ENCODE measurements at places on chromosomes 13 and 19. TPM values are rescaled to one million over a fixed set of nuclear protein-coding genes. Genes with fewer than 3 reads are reported as not detected.

The ARHGEF1 gene
- 297 TPM for total RNA-seq

The ZNF415 gene
- total RNA-seq: 0.31 TPM

The KBTBD7 gene
- 2.7 TPM for total RNA-seq

The LIN7B gene
- total RNA-seq: 4.7 TPM

The COX6B1 gene
- total RNA-seq: 431 TPM

The ZNF665 gene
- 4.3 TPM for total RNA-seq

The FXYD1 gene
- not detected for total RNA-seq

The DIRAS1 gene
- not detected for total RNA-seq

The ZNF567 gene
- total RNA-seq: 7.0 TPM

The OR10H1 gene
- total RNA-seq: not detected

The CFD gene
- 1.7 TPM for total RNA-seq

The DLL3 gene
- 1.6 TPM for total RNA-seq

The TUBB4A gene
- total RNA-seq: 8.9 TPM

The COMMD6 gene
- 115 TPM for total RNA-seq

The CGB8 gene
- not detected for total RNA-seq

The ZNF442 gene
- total RNA-seq: 2.5 TPM

The MEX3D gene
- 11.9 TPM for total RNA-seq

The SIGLEC5 gene
- not detected for total RNA-seq

The PTH2 gene
- not detected for total RNA-seq

The PABPC3 gene
- total RNA-seq: 0.59 TPM

The ODAD3 gene
- total RNA-seq: not detected

The C13orf46 gene
- total RNA-seq: 0.59 TPM

The TIMM29 gene
- total RNA-seq: 19.8 TPM

The MRPL34 gene
- total RNA-seq: 126 TPM

The FUT6 gene
- not detected for total RNA-seq

The ALKBH7 gene
- total RNA-seq: 28.3 TPM

The ZNF492 gene
- total RNA-seq: 1.7 TPM

The IGSF23 gene
- total RNA-seq: not detected

The GPR12 gene
- total RNA-seq: not detected

The TEX26 gene
- total RNA-seq: not detected

The ZIM2 gene
- not detected for total RNA-seq

The SBK2 gene
- total RNA-seq: not detected

The ZNF534 gene
- total RNA-seq: not detected

The CYP2A7 gene
- not detected for total RNA-seq

The SLC6A16 gene
- total RNA-seq: 0.57 TPM

The NCR1 gene
- 0.44 TPM for total RNA-seq

The RDH8 gene
- not detected for total RNA-seq

The SSC5D gene
- 0.99 TPM for total RNA-seq

The CASP14 gene
- total RNA-seq: not detected

The LILRB2 gene
- total RNA-seq: not detected

The LENG9 gene
- total RNA-seq: 4.4 TPM

The OR7C1 gene
- total RNA-seq: not detected

The RAB3D gene
- total RNA-seq: 5.5 TPM

The RXFP2 gene
- not detected for total RNA-seq

The LAIR1 gene
- 7.4 TPM for total RNA-seq

The DIS3 gene
- total RNA-seq: 55.6 TPM

The NKG7 gene
- 835 TPM for total RNA-seq

The KLK8 gene
- not detected for total RNA-seq

The DIAPH3 gene
- 18.8 TPM for total RNA-seq

The CDC37 gene
- total RNA-seq: 294 TPM

The FFAR1 gene
- not detected for total RNA-seq
